OCI-LY7 (cell line): ENCODE measurements at places on chromosomes 16 and 17. TPM values are rescaled to one million over a fixed set of nuclear protein-coding genes. Genes with fewer than 3 reads are reported as not detected.

- no peak for DNase-seq
These were observed 10.9 kb downstream of the ARHGEF15 start for GRCh38 chr17:8320990-8321389.

GRCh38 chr17:46097497-46097896 is 95.7 kb downstream of the KANSL1 start:
- DNase-seq = no peak

The NPIPB6 gene
- total RNA-seq = 12.1 and 16.1 TPM in 2 replicates

The TVP23A gene
- not detected in 2 replicates for total RNA-seq

The NUPR1 gene
- total RNA-seq = not detected in 2 replicates

GRCh38 chr17:63042256-63042812 is 76.3 kb downstream of the TANC2 start:
- DNase-seq = no peak

The PLA2G10 gene
- 0.39 TPM in 1 of 2 replicates, not detected in the other for total RNA-seq
